Lung (tissue), 17 donors: ENCODE measurements at places on chromosomes 16 and 17. TPM values are rescaled to one million over a fixed set of nuclear protein-coding genes. Genes with fewer than 3 reads are reported as not detected.
A peak's percentile ranks its signal among the peaks of the same experiment; 100 is the strongest.

DNA sequence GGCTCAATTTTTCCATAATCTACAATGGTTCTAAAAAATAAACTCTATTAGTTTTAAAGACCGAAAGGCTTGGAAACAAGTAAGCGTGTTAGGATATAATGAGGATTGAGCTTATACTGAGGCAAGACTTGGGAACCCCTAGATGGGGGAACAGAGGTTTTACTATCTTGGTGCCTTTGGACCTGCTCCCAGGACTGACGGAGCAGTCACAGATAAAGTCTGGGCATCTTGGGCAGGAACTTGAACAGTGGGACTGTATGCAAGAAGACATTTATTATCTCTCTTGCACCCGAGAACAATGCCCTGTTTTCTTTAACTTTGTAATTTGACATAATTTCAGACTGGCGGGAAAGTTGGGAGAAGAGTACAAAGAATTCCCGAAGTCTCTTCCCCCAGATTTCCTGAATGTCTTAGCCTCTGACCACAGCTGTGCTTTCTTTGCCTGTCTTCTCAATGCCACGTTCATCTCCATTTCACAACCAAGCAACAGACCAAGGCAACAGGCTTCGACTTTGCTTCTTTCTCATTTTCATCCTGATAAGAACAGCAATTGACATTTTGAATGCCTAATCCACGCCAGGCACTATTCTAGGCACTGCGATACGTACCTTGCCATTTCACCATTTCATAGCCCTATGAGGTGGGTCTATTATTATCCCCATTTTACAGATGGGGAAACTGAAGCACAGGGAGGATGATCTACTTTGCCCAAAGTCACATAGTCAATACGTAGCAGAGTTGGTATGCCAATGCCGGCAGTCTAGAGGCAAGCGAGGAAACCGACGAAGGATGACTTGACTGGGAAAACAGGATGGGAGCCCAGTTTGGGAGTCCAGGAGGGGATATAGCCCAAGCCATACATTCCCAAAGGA lies 3.0 kb upstream of the IL4R start:
- no peak for DNase-seq
- no peak overlapping the region for H3K4me3 ChIP-seq
- H3K27ac ChIP-seq = no peak overlapping the region
- no peaks in the 10 kb centered on the region for H3K36me3 ChIP-seq
- H3K27me3 ChIP-seq = no peaks in the 10 kb centered on the region

- no peak overlapping the region for H3K27ac ChIP-seq
- no peaks in the 10 kb centered on the region for H3K36me3 ChIP-seq
These were observed 8.3 kb downstream of the CBFA2T3 start for GRCh38 chr16:88968589-88969280.

GRCh38 chr17:79354173-79354820 lies 256.6 kb downstream of the RBFOX3 start:
- no peak overlapping the region for H3K27ac ChIP-seq
- no peaks in the 10 kb centered on the region for H3K36me3 ChIP-seq
- H3K27me3 ChIP-seq = peaks cover 4% of the 10 kb centered on the region
- DNase-seq = no peak
- H3K4me3 ChIP-seq = no peak overlapping the region

DNA sequence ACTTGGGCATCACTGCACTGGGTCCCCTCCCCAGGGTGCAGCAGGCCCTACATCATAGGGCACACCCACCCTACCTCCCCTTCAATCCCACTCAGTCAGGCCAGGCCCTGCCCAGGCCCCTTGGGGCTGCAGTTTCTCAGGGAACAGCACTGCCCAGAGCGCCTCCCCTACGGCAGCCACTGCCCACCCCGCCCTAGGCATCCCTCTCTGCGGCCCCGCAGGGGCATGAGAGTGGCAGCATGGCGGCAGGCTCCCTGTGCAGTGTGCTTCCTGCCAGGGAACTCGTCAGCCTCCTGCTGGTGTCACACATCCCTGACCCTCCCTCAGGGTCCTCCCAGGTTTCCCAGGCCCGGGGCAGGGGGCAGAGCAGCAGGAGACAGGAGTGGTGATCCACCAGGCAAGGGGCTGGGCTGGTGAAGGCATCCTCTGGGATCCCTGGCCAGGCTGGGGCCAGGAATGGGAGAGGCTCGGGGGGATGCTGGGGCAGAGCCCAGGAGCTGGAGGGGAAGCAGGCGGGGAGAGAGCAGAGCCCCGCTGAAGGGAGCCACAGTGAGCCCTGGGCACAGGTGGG lies 16.2 kb upstream of the BAHCC1 start:
- H3K27me3 ChIP-seq = no peaks in the 10 kb centered on the region
- H3K36me3 ChIP-seq = no peaks in the 10 kb centered on the region
- DNase-seq = no peak
- no peaks in the 10 kb centered on the region for H3K4me1 ChIP-seq
- H3K4me3 ChIP-seq = no peak overlapping the region

DNA sequence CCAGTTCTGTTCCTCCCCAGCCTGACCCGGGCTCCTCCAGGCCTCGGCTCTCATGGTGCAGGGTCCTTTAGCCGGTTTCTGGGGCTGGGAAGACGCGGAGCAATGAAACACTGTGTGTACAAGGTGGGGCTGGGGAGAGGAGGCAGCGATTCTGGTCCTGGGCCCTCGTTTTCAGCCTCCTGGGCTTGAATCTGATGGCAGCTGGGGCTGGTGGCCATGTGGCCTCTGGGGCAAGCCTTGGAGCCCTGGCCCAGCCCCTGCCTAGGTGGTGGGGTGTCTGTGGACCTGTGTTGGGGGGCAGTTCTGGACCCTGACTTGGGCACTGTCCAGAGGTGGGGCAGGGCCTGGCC lies 4.1 kb downstream of the FOXJ1 start:
- peaks cover 53% of the 10 kb centered on the region for H3K4me1 ChIP-seq
- H3K27ac ChIP-seq = no peak overlapping the region
- H3K27me3 ChIP-seq = peaks cover 64% of the 10 kb centered on the region
- no peak for DNase-seq

GRCh38 chr17:39634384-39634871 lies 2.5 kb upstream of the STARD3 start:
- no peak for DNase-seq
- peaks cover 3% of the 10 kb centered on the region for H3K36me3 ChIP-seq
- H3K27me3 ChIP-seq = no peaks in the 10 kb centered on the region
- H3K27ac ChIP-seq = no peak overlapping the region

GRCh38 chr17:64245218-64246145 lies 17.6 kb downstream of the TEX2 start:
- H3K27me3 ChIP-seq = no peaks in the 10 kb centered on the region
- no peak overlapping the region for H3K4me3 ChIP-seq
- H3K27ac ChIP-seq = no peak overlapping the region
- peaks cover 7% of the 10 kb centered on the region for H3K4me1 ChIP-seq
- DNase-seq = no peak

DNA sequence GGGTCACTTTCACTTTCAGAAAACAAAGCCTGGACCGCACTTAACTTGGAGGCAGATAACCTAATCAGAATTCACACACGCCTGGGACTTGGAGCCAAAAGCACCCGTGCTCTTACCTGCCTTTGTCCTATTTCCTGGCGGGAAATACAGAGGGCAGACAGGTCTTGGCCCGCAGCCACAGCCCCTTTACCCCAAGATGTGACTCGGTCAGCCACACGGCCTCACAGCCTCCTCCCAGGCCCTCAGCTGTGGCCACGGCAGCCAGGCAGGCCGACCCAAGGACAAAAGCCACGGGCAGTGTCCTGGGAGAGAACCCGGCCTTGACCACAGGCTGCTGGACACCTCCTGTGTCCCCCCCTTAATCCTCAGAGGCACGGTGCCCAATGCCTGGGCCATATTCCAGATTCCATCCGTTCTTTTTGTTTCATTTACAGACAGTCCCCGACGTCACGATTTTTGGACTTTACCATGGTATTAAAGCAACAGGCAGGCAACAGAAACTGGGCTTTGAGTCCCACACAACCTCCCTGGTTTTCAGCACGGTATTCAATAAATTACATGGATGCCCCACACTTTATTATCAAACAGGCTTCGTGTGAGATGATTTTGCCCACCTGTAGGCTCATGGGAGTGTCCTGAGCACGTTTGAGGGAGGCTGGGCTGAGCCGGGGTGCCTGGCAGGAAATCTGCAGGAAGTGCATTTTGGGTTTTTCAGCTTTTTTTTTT lies 30.1 kb upstream of the GAA start:
- no peaks in the 10 kb centered on the region for H3K36me3 ChIP-seq
- peak; percentile 90 for DNase-seq
- H3K4me1 ChIP-seq = peaks cover 3% of the 10 kb centered on the region
- H3K27me3 ChIP-seq = no peaks in the 10 kb centered on the region
- peak overlapping the region; percentile 45 for H3K27ac ChIP-seq

DNA sequence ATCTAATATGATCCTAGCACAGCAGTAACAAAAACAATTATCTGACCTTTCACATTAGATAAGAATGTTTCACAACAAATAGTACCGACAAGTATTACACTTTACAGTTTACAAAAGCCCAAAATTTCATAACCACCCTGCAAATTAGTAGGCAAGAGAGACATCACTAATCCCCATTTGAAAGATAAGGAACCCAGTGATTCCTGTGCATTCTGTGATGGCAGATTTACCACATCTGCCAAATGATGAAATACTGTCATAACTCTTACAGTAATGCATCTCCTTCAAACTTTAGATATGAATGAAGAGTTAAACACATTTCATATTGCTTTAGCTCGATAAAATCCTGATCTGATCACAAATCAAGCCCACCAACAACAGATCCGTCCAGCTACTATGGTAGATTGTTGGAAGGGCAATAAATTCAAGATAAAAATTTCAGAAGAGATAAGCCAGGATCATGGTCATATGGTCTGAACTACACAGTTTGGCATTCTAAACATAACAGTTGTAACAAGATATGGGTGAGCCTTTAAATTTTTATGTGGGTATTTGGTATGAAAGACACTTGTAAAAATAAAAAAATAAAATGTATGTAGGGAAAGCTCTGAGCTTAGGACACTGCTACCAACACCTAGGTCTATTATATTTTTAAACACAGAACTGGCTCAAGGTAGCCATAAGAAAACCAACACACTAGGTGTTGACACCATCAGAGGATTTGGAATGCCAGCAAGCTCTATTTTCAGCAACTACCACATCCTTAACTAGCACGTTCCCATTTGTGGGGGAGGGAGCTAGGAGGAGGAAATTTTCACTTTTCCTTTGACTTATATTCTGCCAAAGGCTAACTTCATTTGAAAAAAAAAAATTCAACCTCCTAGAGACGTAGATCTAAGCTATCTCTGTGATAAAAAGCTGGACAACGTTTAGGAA lies 9.3 kb downstream of the YWHAE start:
- no peak overlapping the region for H3K4me3 ChIP-seq
- H3K4me1 ChIP-seq = peaks cover 9% of the 10 kb centered on the region
- H3K27me3 ChIP-seq = no peaks in the 10 kb centered on the region
- no peaks in the 10 kb centered on the region for H3K36me3 ChIP-seq
- DNase-seq = no peak
- peak overlapping the region; percentile 78 for H3K27ac ChIP-seq

DNA sequence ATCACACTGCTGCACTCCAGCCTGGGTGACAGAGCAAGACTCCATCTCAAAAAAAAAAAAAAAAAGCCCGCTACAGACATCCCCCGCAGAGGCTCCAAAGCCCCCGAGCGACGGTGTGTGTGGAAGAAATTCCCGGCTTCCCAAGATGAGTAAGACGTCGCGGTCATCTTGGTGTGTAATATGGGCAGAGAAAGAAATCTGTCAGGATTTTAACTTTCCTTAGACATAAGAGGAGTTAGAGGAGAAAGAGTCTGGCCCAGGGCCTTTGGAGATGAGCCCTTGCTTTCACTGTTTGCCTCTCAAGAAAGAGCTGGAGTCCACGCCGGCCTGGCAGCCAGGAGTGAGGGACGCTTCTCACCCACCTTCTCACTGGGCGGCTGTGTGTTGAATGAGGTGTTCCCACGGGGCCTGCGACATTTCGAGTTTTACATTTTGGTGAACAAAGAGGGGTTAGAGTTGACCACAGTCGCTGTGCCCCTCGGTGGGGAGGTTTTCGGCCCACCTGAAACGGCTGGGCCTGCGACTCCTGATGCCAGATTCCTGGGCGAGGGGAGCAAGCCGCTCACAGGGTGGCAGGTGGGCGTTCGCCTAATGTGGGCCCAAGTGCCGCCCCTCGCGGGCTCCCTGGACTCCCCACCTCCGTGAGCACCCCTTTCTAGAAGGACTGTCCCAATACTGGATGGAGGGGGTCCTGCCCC lies 17.9 kb downstream of the C1QTNF1 start:
- no peak for DNase-seq
- no peak overlapping the region for H3K27ac ChIP-seq
- no peaks in the 10 kb centered on the region for H3K4me1 ChIP-seq
- H3K36me3 ChIP-seq = no peaks in the 10 kb centered on the region
- no peaks in the 10 kb centered on the region for H3K27me3 ChIP-seq
- H3K4me3 ChIP-seq = no peak overlapping the region

- H3K27ac ChIP-seq = no peak overlapping the region
- H3K27me3 ChIP-seq = no peaks in the 10 kb centered on the region
- peaks cover 19% of the 10 kb centered on the region for H3K36me3 ChIP-seq
These were observed 118.3 kb downstream of the SMG6 start for GRCh38 chr17:2184993-2185931.

DNA sequence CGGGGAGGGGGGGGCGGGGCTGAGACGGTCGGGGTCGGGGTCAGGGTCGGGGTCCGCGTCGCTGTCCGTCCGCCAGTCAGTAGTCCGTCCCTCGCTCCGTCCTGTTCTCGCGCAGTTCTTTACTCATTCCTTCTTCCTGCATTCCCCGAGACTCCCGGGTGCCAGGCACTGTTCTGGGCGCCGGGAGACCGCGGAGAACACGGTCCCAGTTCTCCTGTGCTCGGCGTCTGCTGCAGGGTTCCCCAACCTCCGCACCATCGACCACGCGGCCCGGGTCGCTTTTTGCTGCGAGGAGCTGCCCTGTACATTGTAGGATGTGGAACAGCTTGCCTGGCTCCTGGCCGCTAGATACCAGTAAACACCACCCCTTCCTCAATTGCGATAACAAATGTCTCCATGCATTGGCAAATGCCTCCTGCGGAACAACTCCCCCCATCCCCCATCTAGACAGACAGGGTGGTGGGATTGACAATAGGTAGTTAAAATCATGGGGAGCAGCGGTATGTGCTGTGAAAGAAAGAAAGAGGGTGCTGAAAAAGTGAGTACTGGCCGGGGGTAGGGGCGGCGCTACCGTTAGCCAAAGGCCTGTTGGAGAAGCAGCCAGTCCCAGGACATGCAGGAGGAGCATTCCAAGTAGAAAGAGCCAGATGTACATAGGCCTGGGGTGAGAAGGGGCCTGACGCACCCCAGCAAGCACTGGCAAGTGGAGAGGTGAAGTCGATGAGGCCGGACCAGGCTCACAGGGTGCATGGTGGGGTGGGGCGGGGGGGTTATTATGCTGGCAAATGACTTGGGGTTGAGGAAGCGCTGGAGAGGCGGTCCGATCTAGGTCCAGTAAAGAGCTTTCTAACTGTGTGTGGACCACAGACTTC lies 631 bp downstream of the TRAF7 start:
- no peaks in the 10 kb centered on the region for H3K27me3 ChIP-seq
- peaks cover 13% of the 10 kb centered on the region for H3K36me3 ChIP-seq
- H3K4me3 ChIP-seq = peak overlapping the region; percentile 73
- H3K27ac ChIP-seq = peak overlapping the region; percentile 81

- no peak for DNase-seq
- no peaks in the 10 kb centered on the region for H3K4me1 ChIP-seq
- H3K36me3 ChIP-seq = peaks cover 2% of the 10 kb centered on the region
- H3K4me3 ChIP-seq = no peak overlapping the region
- H3K27ac ChIP-seq = no peak overlapping the region
These were observed 37.9 kb upstream of the ABCA8 start for GRCh38 chr17:68993112-68993511.

- no peaks in the 10 kb centered on the region for H3K4me1 ChIP-seq
- H3K36me3 ChIP-seq = no peaks in the 10 kb centered on the region
- no peak for DNase-seq
- H3K27ac ChIP-seq = no peak overlapping the region
- no peaks in the 10 kb centered on the region for H3K27me3 ChIP-seq
These were observed 148.7 kb downstream of the CDRT15L2 start for GRCh38 chr17:20728181-20728580.

The GDPD3 gene
- total RNA-seq = 5.1 TPM

The C16orf92 gene
- not detected for total RNA-seq

The GAS7 gene
- total RNA-seq = 41.1 TPM

The ZNF764 gene
- total RNA-seq = 10.4 TPM

The TMEM92 gene
- total RNA-seq = 0.63 TPM

The NAGS gene
- 10.7 TPM for total RNA-seq
